ENCODE measurements at places on chromosomes 3 and 15.

DNA sequence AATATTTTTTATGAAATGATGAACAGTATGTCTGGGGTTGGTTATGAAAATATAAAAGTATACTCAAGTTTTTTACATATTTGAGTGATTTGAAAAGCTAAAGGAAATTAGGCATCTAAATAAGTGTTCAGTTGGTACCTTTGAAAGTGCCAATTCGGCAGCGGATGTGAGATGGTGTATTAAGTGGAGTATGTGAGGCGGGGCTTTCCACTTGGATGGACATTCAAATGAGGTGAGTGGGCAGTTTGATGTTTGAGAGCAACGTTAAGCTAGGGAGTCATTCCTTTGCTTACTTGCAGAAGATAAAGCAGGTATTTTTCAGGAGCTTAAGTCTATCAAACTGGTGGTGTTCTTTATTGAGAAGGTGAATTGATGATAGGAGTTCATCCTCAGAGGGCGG is 189.0 kb upstream of the GOLIM4 start:
- DNase-seq, result no peak

GRCh38 chr3:181718987-181719911 is 7.5 kb downstream of the SOX2 start:
- DNase-seq, result no peak

GRCh38 chr3:146218880-146219866 is 31.7 kb downstream of the PLSCR4 start:
- DNase-seq, result peak; percentile 12

- peak; percentile 1 for DNase-seq
These were observed 209.5 kb upstream of the LRRN1 start for GRCh38 chr3:3589715-3590130.

DNA sequence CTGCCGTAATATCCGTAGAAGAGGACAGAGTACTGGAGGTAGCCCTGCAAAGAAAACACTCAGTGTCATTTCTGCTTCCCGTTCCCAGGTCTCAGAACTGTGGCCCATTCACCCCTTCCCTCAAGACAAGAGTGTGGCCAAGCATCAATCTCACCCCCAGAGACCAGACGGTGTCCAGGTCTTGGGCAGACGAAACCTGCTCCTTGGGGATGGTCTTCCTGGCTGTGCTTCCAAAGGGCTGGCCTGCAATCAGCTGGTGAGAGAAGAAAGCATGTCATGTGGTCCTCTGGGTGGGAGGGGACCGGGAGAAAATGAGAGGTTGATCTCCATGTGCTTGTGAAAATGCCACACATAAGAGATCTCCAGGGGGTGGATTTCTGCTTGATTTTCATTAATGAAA is 15.8 kb downstream of the TMC3 start:
- DNase-seq, result no peak

DNA sequence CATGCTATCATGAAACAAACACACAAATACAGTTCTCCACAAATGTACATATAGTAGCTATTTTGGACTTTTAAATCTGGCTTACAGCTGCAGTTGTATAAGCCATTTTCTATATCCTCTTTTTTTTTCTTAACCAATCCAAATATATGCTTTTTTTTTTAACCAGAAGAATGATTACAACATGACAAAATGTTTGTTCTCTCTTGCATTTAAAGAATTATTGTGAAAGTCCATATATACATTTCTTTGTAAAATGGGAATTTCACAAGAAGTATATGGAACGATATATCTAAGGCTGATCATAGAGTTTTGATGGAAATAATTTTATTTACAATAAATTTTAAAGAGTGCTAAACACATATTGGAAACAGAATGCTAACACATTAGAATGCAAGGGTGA is 95.6 kb downstream of the CD200R1L start:
- DNase-seq, result no peak

GRCh38 chr15:66085128-66085527 is 168.4 kb downstream of the MEGF11 start:
- no peak for DNase-seq

- DNase-seq, result no peak
These were observed 13.2 kb downstream of the ADAMTS9 start for GRCh38 chr3:64674591-64675076.

DNA sequence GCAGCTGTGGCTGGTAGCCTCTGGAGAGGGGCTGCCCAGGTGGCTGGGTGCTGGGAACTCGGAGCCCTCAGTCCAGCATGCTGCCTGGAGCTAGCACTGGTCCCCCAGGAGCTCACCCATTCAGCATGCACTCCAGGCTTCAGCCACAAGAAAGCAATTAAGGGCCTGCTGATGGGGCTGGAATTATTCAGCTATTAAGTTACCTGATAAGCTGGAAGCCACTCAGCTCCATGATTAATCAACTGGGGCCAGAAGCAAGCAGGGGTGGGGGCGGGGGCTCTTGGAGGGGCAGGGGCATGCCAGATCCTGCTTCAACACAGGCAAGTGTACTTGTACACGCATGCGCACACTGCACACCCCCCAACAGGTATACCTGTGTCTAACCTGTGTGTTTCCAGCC is 22.1 kb upstream of the TMEM115 start:
- no peak for DNase-seq

- DNase-seq, result no peak
These were observed 44.3 kb downstream of the SLCO3A1 start for GRCh38 chr15:91897585-91898372.

GRCh38 chr15:26475554-26475953 is 297.3 kb downstream of the GABRB3 start:
- DNase-seq, result no peak

DNA sequence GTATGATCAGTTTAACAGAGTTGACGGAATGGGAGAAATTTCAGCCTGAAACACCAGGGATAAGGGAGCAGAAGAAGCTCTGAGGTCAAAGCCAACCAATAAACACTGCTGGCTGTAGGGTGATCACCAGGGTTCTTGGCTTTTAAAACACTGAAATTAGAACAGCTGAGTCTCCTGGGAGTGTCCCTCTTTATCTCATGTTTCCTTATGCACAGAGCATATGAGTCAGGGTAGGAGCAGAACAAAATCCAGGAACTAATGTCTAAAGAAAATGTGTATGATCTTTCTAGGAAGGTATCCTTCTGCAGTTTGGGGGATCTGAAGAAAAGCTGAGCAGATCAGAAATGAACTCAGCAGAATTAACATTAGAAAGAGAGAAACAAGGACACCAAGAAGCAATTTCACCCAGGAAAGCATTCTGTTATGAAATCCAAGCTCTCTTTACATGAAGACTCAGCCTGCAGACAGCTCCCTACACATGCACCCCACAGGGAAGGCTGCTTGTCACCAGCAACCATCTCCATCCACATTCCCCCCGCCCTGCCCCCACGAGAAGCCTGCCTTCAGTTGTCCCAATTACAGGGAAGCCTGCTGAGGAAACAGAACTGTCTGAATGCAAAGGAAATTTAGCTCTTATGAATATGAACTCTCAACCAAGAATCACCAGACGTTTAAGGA is 469.7 kb downstream of the PDCD6IP start:
- no peak for DNase-seq

GRCh38 chr3:49119036-49119435 is 1.6 kb downstream of the USP19 start:
- DNase-seq, result no peak

DNA sequence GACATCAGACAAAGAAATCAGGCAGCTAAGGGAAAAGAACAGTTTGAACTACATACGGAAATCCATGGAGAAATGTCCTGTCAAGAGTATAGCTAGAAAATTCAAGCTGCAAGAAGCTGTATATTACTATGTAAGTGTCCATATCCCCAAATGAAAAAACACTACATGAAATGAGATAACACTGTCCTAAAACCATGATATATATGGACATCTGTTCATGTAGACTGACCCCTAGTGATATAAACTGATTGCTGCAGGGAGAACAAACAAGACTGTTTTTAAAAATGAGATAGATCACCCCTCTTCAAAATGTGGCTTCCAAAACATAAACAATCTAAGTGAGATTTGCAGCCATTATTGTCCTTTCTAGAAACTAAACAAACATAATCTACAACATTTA is 985.6 kb downstream of the EPHA3 start:
- DNase-seq, result no peak

DNA sequence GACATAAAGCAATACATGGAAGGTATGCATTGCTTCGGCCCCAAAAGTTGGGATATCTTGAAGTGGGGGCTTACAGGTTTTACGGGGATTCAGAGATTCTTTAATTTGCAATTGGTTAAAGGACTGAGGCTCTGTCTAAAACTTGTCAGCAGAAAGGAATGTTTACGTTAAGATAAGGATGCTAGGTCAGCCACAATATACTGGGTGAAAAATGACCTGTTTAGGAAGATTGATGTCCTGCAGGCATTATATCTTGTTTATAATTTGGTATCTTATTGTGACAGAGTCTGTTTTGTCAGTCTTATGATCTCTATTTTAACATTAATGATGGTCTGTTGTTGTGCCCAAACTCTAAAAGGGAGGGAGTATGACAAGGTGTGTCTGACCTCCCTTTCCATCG is 15.3 kb upstream of the CCNDBP1 start:
- DNase-seq, result no peak

- no peak for DNase-seq
These were observed 30.7 kb upstream of the SLC24A5 start for GRCh38 chr15:48090115-48090514.

- no peak for DNase-seq
These were observed 44.4 kb upstream of the SPRED1 start for GRCh38 chr15:38208206-38208605.

DNA sequence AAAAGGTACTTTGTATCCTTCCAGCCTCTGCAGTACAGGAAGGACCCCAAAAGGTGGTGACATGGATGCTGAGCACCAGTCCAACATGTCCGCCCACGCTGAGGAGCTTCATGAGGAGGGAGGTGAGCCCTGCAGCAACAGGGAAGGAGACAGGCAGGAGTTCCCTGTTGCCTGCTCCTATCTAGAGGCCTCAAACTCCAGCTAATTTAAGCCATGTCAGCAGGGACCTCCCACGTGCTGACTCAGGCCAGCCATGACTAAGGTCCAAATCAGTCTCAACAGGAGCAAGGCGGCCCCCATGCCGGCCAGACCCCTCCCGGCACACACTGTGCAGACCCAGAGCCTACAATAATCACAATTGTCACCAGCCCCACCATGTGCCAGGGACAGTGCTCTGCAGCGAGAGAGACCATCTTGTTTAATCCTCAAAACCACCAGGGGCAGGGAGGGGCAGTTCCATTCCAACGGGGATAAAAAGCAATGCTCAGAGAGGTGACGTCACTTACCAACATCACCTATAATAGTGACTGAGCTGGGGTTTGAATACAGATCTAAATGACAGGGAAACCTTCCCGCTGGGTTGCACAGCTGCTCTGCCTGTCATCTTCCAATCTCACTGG is 54.5 kb upstream of the GATA2 start:
- no peak for DNase-seq

DNA sequence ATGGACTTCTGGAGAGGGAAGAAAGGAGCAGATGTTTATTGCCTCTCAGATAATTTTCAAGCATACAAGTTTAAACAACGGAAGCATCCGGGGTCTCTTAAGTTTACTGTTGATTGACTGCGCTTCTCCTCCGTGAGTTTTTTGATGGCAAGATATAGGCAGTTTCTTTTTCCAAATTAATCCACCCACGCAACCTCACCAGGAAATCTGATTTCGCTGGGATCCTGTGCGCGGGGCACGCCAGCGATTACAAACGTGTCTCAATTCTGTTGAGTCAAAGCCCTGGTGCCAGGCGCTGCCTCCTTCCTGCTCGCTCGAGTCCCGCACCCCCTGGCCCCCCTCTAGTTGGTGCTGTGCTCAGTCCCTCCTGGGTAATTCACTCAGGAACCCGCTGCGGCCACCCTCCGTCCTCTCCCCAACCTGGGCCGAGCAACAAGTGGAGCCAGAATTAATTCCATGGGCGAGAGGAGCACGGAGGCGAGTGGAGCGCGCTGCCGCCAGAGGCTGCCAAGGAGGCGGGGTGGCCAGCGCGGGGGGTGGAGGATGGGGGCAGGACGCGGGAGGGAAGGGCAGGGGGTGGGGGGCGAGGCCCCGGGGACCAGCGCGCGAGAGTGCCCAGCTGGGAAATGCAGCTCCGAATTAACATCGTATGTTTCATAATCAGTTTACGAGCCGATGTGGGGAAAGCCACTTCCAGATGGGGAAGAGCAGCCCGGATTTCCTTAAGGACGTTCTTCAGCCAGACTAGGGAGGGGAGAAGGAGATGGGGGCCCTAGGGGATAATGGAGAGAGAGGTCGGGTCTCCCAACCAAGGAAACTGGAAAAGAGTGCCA is 6.0 kb downstream of the WNT5A start:
- no peak for DNase-seq

GRCh38 chr3:189567766-189568420 is 63.3 kb upstream of the TP63 start:
- DNase-seq, result no peak

GRCh38 chr3:59862686-59863085 is 812.9 kb upstream of the CFAP20DC start:
- DNase-seq, result no peak

- DNase-seq, result peak; percentile 38
These were observed 235.9 kb downstream of the LPP start for GRCh38 chr3:188389711-188390342.

All from stimulated activated CD8-positive, alpha-beta memory T cell treated with anti-CD3 and anti-CD28 coated beads, Interleukin-7, amount 100 ng/mL, for 4 hours (primary cell).